NCI-H524 treated with DMSO at 0.1 percent for 48 hours (cell line): ENCODE measurements at places on chromosomes 1 and 21.
A peak's percentile ranks its signal among the peaks of the same experiment; 100 is the strongest.

DNA sequence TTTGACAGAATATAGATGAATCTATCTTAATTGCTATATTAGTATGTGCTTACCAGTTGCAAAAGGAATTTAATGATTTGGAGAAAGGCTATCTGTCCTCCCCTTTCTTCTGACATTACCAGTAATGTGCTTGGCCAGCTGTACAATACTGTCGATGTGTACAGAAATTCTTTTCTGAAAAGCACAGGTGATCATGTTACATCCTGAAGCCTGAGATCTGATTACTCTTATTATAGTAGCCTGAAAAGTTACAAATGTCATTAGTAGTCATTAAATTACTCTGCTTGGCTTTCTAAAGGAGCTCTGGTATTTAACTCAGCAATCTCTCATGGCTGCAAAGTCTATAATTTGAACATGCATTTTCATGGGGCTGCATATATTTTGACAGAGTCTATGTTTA is 209.8 kb downstream of the PTPRC start:
- no peak for DNase-seq

DNA sequence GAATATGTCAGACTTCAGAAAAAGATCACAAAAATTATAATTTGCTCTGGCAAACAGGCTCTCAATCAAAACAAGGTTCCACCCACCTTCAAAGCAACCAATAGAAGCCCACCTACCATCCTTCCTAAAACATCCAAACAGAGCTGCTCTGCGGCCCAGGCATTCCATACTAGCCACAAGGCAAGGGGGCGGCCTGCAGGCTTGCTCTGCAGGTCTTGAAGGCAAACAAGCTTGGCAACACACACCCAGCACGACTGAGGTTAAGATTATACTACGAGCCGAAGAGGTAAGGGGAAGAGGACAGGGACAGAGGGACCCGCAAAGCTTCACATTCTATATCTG is 207.3 kb downstream of the SLC45A1 start:
- DNase-seq: no peak

DNA sequence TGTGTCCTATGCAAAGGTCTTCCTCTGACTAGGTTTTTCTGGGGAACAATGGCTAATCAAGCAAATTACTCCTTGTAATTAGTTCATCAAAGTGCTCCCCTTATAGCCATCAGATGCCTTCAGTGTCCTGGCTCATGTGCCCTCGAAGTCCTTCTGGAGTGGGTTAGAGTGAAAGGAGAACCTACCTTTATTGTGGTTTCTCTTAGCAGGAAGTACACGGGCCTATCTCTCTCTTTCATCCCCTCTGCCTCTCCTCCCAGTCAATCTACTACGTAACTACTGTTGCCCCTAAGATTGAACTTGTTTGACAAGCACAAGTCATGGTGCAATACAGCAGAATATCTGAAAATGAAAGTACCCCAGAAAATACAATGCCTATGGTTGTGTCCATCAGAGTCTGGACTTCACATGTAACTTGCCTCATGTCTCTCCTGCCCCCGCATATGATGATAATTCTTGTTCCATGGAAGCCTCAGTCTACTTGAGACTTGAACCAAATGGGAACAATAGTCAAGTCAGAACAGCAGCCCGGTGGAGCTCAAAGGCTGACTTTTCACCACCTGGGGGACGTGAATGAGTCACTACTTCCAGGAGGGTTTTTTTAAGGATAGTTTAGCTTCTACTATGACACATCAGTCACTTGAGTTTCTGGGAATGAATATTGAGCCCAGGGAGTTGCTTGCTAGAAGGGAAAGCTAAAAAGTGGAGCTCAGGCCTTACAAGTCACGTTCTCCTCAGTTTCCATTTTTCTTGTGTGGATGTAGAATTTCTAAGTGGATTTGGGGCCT is 243.6 kb downstream of the TNR start:
- DNase-seq: no peak

GRCh38 chr1:208207388-208208131 is 36.6 kb downstream of the PLXNA2 start:
- DNase-seq: no peak

DNA sequence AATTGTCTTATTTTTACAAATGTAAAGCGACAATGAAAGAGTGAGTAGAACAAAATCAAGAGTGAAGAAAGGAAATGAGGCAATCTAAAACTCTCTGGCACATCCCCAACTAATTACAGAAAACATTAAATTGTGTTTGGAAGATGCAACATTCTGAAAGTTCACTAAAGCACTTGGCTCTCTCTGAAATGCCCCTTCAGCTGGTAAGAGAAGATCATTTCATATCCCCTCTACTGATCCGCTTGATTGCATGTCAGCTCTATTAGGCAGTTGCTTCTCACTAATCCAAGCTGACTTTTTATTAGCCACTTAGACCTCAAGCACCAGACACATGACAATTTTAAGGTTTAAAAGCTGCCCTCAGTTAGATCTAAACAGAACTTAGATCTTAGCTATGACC is 262.8 kb upstream of the PRMT6 start:
- peak; percentile 53 for DNase-seq

GRCh38 chr1:164576291-164577271 is 17.6 kb downstream of the PBX1 start:
- DNase-seq: no peak

DNA sequence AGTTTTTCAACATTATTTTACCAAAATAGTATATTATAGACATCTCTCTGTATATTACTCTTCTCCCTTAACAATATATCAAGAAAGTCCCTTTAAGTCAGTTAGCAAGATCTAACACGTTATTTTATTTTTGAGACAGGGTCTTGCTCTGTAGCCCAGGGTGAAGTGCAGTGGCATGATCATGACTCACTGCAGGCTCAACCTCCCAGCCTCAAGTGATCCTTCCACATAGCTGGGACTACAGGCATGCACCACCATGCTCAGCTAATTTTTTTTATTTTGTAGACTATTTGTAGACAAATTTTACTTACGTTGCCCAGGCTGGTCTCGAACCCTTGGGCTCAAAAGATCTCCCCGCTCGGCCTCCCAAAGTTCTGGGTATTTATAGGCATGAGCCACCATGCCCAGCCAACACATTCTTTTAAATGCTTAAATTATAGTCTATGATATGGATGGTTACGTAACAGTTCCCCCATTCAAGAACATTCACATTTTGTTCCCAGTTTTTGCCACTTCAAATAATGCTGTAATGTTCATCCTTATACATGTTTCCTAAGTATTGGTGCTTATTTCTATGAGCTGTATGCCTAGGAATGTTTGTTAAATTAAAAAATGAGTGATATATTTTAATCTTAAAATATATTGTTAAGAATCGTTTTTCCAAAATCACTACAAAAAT is 70.4 kb downstream of the TUT4 start:
- DNase-seq: no peak

GRCh38 chr1:217626321-217626720 is 4.6 kb downstream of the GPATCH2 start:
- no peak for DNase-seq

- DNase-seq: no peak
These were observed 74.4 kb downstream of the PTGS2 start for GRCh38 chr1:186605762-186606350.

DNA sequence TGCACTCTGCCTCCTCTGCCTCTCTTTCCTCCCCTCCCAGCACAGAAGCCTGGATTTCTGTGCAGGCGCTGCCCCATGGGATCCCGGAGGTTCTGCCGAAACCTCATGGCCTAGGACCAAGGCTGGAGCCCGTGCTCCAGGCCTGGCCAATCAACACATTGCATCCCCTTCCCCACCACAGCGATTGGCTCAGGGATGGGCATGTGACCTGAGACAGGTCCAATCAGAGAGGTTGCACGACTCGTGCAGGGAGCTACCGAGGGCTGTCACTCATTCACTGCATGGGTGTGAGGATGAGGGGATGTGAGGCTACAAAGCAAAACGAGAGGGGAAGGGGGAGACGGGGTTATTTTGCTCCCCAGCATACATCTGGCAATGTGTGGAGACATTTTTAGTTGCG is 3.3 kb upstream of the CELA2B start:
- DNase-seq: no peak

GRCh38 chr1:111959436-111959835 is 30.0 kb downstream of the KCND3 start:
- DNase-seq: no peak

GRCh38 chr1:98733782-98734112 is 72.2 kb downstream of the SNX7 start:
- no peak for DNase-seq

DNA sequence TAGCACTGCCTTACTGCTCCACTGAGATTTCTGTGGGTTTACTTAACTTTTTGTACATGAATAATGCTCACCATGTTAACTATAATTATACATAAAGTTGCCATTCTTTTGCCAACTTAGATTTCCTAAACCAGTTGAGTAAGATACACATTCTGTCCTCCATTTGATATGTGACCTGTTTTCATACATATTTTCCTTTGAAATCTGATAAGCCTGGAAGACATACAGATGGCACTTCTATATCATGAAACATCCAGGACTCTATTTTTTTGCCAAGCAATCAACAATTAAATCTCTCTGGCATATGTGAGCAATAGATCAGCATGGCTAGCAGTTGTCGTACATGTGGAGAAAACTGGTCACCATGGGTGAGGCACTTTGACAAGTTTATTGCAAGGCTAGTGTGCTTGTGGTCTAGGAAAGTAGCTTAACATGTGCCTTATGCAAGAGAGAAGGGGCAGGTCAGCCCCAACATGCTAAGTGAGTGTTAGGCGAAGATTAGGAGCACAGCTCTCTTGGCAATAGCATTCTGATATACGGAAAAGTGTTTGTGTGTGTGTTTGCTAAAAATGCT is 14.2 kb downstream of the PRRX1 start:
- no peak for DNase-seq

DNA sequence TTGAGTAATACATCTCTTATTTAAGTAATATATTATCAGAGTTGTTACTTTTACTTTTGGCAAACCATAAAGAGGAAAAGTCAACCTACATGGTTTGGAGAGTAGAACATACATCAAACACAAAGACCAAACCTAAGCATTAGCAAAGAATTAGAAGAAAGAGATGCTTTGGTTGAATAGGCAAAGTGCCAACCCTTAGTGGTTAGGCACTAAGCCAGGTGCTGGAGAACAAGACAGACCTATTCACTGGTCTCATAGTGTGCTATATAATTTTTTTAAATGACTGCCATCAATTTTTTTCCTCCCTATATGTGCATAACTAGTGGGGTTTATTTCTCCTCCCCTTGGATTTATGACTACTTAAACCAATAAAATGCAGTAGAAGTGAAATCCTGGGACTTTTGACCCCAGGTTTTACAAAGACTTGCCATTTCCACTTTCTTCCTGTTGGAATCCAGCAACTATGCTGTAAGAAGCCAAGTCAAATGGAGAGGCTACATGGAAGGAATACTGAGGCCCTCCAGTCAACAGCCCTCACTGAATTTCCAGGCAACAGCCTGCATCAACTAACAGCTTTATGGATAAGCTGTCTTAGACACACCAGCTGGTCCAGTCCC is 69.8 kb upstream of the HAO2 start:
- no peak for DNase-seq

DNA sequence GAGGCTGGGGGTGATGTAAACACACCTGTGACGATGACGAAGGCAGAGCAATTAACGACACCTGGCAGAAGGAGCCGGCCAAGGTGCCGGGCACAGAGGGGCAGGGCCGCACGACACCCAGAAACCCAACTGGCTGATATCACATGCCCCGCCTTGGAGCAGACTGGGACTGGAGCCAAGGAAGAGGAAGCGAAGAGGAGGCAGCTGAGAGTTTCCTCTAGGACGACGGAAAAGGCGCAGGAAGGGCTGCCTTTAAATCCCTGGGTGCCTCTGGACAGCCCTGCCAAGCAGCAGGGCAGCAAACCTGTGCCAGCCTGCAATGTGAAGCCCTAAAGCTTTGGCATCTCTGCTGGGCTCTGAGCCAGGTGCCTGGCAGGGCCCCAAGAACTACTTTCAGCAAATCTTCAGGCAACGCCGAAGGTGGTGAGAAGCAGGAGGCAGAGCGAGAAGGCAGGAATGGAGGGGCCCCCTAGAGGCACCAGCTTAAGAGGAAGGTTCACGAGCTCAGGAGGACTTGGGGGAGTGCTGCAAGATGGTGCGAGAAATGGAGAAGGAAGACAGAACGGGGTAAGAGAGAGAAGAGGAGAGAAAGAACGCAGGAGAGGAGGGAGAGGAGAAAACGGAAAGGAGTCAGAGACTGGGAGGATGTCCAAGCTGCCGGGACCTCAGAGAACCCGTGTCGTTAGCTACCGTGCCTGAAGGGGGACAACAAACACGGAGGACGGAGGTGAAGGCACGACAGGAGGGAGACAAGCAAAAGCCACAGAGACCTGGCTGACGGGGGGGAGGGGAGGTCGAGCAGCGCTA is 25.3 kb upstream of the PEF1 start:
- DNase-seq: peak; percentile 77

- DNase-seq: peak; percentile 33
These were observed 10.0 kb downstream of the AHDC1 start for GRCh38 chr1:27593678-27594563.

DNA sequence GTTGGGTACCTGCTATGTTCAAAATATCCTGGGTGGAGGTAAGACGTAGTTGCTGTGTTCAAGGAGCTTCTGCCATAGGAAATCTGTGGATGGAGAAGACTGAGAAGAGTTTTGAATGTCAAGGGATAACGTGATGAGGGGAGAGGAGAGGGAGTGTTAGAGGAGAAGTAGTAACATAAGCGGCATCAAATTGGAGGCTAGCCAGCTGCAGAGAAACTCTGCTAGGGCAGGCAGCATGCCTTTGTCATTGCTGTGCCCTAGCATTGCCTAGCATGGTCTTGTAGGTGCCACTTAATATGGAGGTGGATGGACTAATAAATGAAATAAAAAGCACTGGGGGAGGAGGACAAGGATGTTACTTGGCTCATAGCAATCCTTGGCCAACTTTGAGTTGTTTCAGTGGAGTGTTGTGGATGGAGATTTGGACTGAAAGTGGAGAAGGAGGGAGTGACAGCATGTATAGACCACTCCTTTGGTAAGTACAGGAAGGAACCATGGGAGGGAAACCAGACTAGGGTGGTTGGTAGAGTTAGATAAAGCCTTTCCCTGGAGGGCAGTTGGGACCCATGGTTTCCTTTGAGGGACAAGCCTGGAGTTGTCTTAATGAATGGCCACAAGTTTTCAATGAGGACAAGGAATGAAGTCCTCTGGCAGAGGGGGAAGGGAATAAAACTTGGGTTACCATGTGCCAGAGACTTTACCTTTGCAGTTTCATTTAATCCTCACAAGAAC is 6.3 kb downstream of the VANGL1 start:
- DNase-seq: no peak

- no peak for DNase-seq
These were observed 66.8 kb downstream of the DOP1B start for GRCh38 chr21:36223451-36223850.

DNA sequence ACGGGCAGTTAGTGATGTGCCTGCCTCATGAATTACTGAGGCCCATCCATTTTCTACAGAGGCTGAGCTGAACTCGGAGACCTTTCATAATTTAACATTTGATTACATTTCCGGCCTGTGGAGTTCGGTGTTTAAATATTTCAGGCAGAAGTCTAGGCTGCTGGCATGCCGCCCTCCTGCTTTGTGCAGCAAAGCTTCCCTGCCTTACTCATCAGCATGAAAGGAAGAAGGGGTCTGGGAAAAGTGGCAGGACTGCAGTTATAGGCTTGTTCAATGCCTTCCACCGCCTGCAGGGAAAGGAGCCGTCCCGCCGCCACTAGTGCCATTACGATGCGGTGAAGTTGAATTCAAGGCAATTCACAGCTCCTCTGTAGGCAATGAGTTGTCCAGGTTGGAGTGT is 527.9 kb downstream of the NPHP4 start:
- no peak for DNase-seq

- no peak for DNase-seq
These were observed 1.5 kb downstream of the KCNA2 start for GRCh38 chr1:110604586-110605148.
